Activated CD8-positive, alpha-beta memory T cell treated with anti-CD3 and anti-CD28 coated beads, Interleukin-2, amount 50 U/mL, for 48 hours (primary cell): ENCODE measurements at places on chromosomes 3 and 15.
A peak's percentile ranks its signal among the peaks of the same experiment; 100 is the strongest.

GRCh38 chr3:15309662-15310335 lies 22.6 kb downstream of the SH3BP5 start:
- peak; percentile 70 for DNase-seq

- DNase-seq: no peak
These were observed 31.0 kb downstream of the P3H2 start for GRCh38 chr3:190089711-190090110.

DNA sequence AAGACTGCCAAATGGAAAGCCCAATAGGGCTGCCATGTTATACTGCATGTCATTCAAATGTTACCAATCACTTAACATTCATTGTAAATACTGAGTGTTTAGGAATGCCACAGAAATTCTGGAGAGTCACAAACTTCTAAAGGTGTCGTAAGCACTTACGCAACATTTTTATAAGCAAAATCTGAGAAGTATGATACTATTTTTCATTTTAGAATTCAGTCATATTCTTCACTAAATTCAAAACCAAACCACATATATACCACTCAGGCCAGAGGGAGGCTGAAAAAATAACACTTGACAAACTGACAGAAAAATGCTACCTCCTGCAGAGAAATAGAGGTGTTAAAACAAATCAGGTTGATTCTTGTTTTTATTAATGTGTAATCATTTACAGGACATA lies 89.8 kb downstream of the THBS1 start:
- DNase-seq: no peak

DNA sequence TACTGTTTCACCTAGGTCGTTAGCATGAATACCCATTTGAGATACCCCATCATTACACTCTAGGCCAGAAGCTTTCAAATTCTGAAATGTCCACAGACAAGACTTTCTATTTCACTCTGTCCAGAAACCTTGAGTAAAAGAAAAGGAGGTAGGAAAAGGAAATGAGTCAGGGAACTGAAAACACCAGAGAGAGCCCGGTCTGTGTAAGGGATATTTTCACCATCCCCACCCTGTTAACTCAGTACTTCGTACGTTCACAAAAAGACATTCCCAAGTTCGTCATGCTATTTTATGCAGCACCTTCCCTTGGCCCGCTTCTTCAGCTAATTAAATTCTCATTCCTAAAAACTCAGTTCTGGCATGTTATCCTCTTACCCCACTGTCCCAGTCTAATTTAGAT lies 89.4 kb upstream of the SOX2 start:
- no peak for DNase-seq
